ENCODE measurements at places on chromosomes 11 and 22.

DNA sequence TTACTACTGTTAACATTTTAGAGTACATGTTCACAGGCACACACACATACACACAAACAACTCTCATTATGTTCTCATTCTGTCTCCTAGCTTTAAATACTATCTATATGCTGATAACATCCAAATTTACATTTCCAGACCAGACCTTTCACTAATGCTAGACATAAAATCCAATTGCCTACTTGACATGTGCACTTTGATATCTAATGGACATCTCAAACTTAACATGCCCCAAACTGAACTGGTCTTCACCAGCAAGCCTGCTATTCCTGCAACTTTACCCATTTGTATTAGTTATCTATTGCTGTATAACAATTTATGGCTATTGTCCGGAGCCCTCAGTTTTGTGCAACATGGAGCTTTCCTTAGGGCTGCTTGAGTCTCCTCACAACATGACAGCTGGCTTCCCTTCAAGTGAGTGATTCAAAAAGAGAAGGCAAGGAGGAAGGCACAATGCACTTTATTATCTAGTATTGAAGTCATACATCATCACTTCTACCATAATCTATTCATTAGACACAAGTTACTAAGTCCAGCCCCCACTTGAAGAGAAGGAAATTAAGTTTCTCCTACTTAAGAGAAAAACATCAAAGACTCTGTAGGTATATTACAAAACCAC is 3.0 kb downstream of the SLC36A4 start:
- no peak for DNase-seq

GRCh38 chr11:72735495-72736027 is 16.6 kb downstream of the ARAP1 start:
- DNase-seq: no peak

GRCh38 chr11:93718057-93718563 is 23.2 kb downstream of the TAF1D start:
- DNase-seq: no peak

GRCh38 chr11:46048198-46048597 is 73.1 kb downstream of the PHF21A start:
- no peak for DNase-seq

GRCh38 chr11:99519095-99519494 is 498.3 kb downstream of the CNTN5 start:
- no peak for DNase-seq

GRCh38 chr11:117145393-117145761 is 1.3 kb downstream of the PAFAH1B2 start:
- no peak for DNase-seq

DNA sequence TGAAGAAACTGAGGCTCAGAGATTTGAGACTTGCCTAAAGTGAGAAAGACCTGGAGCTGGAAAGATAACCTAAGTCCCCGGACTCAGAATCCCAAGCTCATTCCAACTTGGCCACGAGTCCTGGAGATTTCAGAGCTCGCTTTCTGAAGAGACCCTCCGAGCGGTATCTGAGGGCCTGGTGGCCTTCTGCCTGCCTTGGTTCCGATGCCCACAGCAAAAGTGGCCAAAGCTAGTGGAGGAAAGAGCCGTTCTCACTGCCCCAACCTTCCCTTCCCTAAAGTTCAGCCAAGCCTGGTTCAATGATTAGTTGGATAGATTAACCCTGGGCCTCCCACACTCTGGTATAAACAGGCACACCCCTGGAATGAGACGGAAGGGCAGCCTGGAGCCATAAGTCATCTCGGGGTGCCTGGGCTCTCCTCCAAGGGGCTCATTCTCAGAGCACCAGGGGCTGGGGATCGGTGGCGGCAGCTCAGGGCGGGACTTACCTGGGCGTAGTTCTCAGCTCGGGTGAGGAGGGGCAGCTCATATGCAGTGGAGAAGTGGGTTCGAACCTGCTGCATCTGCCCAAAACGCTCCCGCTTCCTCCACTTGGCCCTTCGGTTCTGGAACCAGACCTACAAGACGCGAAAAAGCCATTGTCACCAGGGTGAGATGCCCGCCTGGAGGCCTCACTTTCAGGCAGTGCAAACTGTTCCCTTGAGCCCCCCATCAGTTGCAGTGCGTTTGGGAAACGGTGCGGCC is 42.8 kb downstream of the ALX4 start:
- DNase-seq: peak; percentile 56

- DNase-seq: no peak
Measured at GRCh38 chr22:25130462-25130861, 69.2 kb upstream of the CRYBB3 start.

GRCh38 chr11:88312628-88313027 is 24.9 kb downstream of the CTSC start:
- no peak for DNase-seq
